A549 treated with Mapracorat at 1 μM for 4 hours (cell line): ENCODE measurements at places on chromosomes 5 and 9. TPM values are rescaled to one million over a fixed set of nuclear protein-coding genes. Genes with fewer than 3 reads are reported as not detected.

Gene CCDC183
- total RNA-seq: 0.16 to 0.58 TPM (median 0.23 TPM) in 5 replicates

Gene SPAG8
- total RNA-seq: 0.34 to 0.74 TPM (median 0.56 TPM) in 5 replicates

Gene LCN9
- not detected in 5 replicates for total RNA-seq

Gene FAM13B
- 11.1 to 16.8 TPM (median 11.3 TPM) in 5 replicates for total RNA-seq

Gene AK8
- 1.1 to 1.7 TPM (median 1.5 TPM) in 5 replicates for total RNA-seq

Gene ZNF462
- total RNA-seq: 3.5 to 4.4 TPM (median 4.2 TPM) in 5 replicates

Gene IFNA13
- total RNA-seq: not detected in 5 replicates

Gene ACO1
- 26.0 to 28.3 TPM (median 26.9 TPM) in 5 replicates for total RNA-seq

Gene KCNV2
- total RNA-seq: not detected in 5 replicates

Gene TICAM2
- total RNA-seq: 0.93 to 1.6 TPM (median 1.1 TPM) in 5 replicates

Gene TMC1
- 0.03 to 0.10 TPM in 2 of 5 replicates, not detected in the others for total RNA-seq

Gene MAP3K1
- total RNA-seq: 1.3 to 1.9 TPM (median 1.7 TPM) in 5 replicates

Gene CARTPT
- not detected in 5 replicates for total RNA-seq

Gene ARL10
- 0.27 to 1.1 TPM (median 0.67 TPM) in 5 replicates for total RNA-seq

Gene IL9
- not detected in 5 replicates for total RNA-seq

Gene DBH
- not detected in 5 replicates for total RNA-seq

Gene NEURL1B
- total RNA-seq: 5.1 to 7.6 TPM (median 6.8 TPM) in 5 replicates

Gene ACTBL2
- total RNA-seq: 0.06 to 0.08 TPM in 2 of 5 replicates, not detected in the others

Gene TAL2
- total RNA-seq: 0.30 to 0.41 TPM in 2 of 5 replicates, not detected in the others

Gene SURF2
- total RNA-seq: 41.3 to 54.5 TPM (median 43.0 TPM) in 5 replicates

Gene SCGB3A1
- total RNA-seq: not detected in 5 replicates

Gene NDUFS4
- total RNA-seq: 99.5 to 146 TPM (median 105 TPM) in 5 replicates

Gene PCDHA9
- 0.02 TPM in 1 of 5 replicates, not detected in the others for total RNA-seq

Gene IFNA2
- not detected in 5 replicates for total RNA-seq

Gene SPATA31D4
- not detected in 5 replicates for total RNA-seq

Gene ASB6
- 20.0 to 26.4 TPM (median 25.9 TPM) in 5 replicates for total RNA-seq

Gene ADAMTS12
- 6.2 to 7.9 TPM (median 7.3 TPM) in 5 replicates for total RNA-seq

Gene SLC38A9
- total RNA-seq: 19.2 to 26.8 TPM (median 24.5 TPM) in 5 replicates

Gene SLC4A9
- 0.05 to 0.08 TPM in 2 of 5 replicates, not detected in the others for total RNA-seq

Gene BAAT
- 0.23 to 0.45 TPM (median 0.35 TPM) in 5 replicates for total RNA-seq

Gene TRIP13
- 61.6 to 77.8 TPM (median 71.3 TPM) in 5 replicates for total RNA-seq

Gene PPIC
- 15.4 to 17.9 TPM (median 16.3 TPM) in 5 replicates for total RNA-seq

Gene TAF1L
- total RNA-seq: not detected in 5 replicates

Gene OTP
- 0.05 to 0.13 TPM (median 0.08 TPM) in 5 replicates for total RNA-seq

Gene PCDHA1
- total RNA-seq: 0.06 to 0.23 TPM (median 0.14 TPM) in 5 replicates

Gene MATR3
- 156 to 198 TPM (median 171 TPM) in 5 replicates for total RNA-seq

Gene NR5A1
- total RNA-seq: 0.06 to 0.23 TPM (median 0.15 TPM) in 3 of 5 replicates, not detected in the others
